ENCODE measurements at places on chromosomes 6 and 20. TPM values are rescaled to one million over a fixed set of nuclear protein-coding genes. Genes with fewer than 3 reads are reported as not detected.

DNA sequence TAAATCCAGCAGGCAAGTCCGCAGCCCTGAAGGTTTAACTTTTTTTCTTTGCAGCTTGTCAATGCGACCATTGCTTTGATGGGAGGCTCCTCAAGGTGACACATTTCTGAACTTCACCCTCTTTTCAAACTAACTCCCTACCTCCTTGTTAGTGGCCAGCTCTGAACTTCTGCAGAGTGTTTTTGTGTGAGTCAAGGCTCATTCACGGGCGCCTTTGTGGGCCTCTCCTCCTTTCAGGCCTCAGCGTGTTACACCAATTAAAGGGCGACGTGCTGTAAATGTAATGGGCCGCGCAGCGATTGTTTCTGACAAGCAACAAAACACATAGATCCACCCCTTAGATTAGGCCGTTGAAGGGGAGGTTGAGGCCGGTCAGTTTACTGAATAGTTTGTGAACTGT is 45.5 kb upstream of the NR2E1 start:
- DNase-seq, result no peak

GRCh38 chr6:80366714-80367113 is 260.2 kb downstream of the BCKDHB start:
- DNase-seq, result no peak

The PSMG4 gene
- polyA plus RNA-seq, result 26.1 TPM

- no peak for DNase-seq
Measured at GRCh38 chr6:37451441-37452193, 18.6 kb downstream of the CMTR1 start.

GRCh38 chr6:11634948-11635347 is 97.4 kb downstream of the TMEM170B start:
- no peak for DNase-seq

DNA sequence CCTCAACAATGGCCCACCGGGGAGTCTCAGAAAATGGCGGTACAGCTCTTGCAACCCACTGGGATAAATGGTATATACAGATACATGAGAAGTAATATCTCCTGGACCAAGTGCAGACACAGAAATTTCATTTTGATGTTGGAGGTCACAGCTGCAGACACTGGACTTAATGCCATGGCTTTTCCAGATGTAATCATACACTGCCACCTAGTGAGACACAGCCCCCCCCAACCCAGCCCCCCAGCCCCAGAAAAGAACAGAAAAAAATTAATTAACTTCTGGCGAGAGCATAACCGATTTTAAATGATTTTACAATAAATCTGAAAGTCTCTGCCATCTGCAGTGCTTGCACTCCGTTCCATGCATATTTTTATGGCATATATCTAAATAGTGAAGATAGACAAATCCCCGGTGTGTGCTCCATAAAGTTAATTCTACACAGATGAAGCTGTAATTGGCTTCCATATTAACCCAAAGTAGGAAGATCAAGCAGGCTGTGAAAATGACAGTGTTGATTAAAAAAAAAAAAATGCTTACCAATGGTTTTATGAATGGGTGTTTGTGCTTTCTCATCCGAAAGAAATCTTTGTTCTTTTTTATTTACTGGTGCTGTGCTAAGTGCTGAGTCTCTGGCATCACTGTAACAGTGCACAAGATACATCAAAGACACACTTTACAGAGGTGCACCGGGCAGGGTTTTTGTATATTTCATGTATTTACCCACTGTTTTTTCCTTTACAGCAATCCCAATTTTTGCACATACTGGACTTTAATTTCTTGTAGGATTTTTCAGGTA is 804.1 kb downstream of the TFAP2A start:
- no peak for DNase-seq

DNA sequence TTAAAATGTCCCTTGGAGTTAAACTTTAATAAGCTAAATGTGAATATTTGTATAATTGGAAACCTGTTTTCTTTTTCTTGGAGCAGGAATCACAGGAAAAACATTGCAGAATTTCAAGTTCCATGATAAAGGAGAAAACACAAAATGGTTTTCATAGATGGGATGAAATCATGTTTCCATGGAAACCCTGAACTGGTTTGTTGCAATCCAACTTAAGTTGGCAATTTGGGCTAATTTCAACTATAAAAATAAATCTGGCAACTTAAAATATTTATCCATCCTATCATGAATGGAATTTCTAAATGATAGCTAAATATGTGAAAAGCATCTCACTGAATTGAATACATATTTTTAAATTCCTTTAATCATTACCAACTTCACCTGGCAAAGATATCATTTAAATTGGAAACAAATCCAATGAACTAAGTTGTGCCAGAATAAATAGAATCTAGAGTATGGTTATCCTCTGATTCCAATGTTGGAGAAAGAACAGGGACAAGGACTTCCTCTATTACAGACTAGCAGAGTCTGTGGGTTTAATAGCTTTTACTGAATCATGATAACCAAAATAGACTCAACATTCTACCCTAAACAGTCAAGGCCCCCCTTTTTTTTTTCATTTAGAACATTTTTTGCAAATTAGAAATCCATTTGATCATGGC is 33.2 kb downstream of the COL21A1 start:
- no peak for DNase-seq

The PDCD2 gene
- polyA plus RNA-seq, result 71.6 TPM

GRCh38 chr20:31560746-31561598 is 44.1 kb upstream of the ID1 start:
- no peak for DNase-seq

GRCh38 chr6:77688649-77689048 is 35.8 kb downstream of the MEI4 start:
- DNase-seq, result no peak

- DNase-seq, result no peak
Measured at GRCh38 chr20:7687065-7687464, 253.2 kb downstream of the HAO1 start.

The RMND1 gene
- polyA plus RNA-seq, result 43.9 TPM

DNA sequence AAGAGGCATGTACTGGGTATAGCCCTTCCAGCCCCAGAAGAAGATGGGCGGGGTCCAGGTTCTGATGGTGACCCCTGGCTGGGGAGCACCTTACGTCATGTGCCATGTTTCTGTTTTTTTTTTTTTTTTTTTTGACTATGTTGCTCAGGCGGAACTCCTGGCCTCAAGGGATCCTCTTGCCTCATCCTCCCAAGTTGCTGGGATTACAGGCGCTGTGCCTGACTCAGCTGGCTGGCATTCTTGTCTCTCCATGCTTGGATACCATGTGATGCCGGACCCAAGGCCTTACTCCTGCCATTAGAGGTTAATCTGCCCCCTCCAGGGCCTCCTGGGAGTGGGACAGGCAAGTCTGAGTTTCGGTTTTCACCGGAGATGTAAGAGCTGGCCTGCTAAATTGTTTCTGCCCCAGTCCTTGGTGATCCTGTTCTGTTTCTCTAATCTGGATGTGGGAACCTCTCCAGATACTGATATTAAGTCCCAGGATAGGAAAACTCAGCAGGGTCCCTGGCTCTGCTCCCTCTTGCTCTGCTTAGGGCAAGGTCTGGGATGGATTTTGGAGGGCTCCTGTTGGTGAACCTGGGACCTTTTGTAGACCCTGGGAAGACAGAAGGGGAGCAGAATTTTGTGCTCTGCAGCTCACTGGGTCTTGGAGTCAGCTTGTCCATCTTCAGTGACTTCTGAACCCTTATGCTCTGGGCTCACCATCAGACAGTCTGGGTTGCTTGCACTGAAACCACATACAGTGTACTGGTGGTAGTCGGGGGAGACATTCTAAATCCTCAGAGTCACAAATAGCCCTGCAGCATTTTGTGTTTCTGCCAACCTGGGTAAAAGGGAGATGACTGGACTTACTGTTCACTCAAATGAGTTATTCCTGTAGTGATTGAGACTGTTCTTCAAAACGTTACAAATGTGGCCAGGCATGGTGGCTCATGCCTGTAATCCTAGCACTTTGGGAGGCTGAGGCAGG is 45.1 kb downstream of the PTK7 start:
- no peak for DNase-seq

GRCh38 chr20:24131684-24132083 is 143.1 kb upstream of the GGTLC1 start:
- no peak for DNase-seq

DNA sequence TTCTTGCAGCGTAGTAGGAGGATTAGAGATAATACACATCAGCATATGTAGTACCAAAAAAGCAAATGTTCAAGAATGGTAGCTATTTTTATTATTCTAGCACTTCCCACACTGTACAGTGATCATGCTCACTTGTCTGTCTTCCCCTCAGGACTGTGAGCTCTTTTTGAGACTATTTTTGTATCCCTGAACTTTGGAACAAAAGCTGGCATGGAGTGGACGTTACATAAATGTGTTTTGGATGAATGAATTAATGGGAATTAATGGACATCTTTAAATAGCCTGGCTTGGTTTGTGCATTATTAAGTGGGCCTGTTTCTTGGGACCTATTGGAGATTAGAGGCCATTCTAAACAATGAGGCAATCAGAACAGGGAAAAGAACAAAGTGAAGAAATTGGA is 243.7 kb downstream of the CD83 start:
- DNase-seq, result no peak

- no peak for DNase-seq
Measured at GRCh38 chr6:114010540-114010939, 39.6 kb upstream of the HDAC2 start.

The HSPA1A gene
- 122 TPM for polyA plus RNA-seq

- DNase-seq, result no peak
Measured at GRCh38 chr20:4546342-4546741, 175.4 kb upstream of the PRND start.

Data from renal pelvis (tissue), 12 donors.